ENCODE measurements at places on chromosomes 4 and X.

GRCh38 chr4:26330186-26330787 is 9.5 kb downstream of the RBPJ start:
- no peak for DNase-seq

DNA sequence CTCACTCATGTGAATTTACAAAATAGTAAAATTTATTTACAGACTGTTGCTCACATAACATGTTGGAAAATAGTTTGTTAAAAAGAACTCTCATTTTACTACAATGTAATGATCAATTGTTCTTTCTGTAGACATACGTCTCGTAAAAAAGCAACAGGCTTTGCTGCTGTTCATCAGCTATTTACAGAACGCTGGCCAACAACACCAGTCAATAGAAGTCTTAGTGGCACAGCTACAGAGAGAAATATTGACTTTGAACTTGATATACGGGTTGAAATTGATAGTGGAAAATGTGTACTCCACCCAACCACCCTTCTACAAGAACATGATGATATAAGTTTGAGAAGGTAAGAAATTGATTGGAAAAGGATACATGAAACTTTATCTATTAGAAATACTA is 47.6 kb upstream of the ADAD1 start:
- DNase-seq, result no peak

DNA sequence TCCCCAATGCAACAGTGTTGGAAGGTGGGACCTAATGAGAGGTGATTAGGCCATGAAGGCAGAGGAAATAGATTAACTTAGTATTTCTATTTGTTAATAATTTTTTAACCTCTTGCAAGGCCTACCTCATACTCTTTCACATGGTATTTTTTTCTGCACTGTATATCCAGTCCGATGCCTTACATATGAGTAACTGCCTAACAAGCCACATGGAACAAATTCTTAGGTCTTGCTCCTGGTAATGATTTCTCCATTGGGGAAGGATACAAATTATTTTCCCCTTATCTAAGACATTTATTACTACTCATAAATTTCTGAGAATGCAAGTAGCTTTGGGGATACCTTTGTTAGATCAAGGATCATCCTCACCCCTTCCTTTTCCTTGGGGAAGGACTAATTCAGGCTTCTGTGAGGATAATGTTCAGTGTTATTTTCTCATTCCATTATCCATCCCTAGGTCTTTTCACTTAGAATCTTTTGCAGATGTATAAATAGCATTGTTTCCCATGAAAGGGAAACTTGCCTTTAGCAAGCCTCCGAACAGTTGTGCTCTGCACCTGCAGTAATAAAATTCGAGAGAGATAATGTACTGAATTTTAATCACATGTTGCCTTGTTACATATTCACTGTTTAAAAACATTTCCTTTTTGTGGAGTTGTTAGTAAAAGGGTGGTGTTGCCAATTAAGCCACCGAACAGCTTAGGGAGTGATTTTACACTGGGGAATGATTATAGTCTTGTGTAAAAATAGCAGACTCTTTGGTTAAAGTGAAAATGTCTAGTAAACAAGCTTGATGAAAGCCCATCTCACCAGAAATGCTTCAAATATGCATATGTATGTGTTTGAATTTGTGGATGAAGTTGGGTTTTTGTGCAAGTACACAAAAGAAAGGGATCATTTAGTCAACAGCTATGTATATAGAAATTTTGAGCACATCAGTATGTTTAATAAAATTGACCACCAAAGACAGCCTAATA is 89.9 kb downstream of the CFAP299 start:
- DNase-seq, result no peak

DNA sequence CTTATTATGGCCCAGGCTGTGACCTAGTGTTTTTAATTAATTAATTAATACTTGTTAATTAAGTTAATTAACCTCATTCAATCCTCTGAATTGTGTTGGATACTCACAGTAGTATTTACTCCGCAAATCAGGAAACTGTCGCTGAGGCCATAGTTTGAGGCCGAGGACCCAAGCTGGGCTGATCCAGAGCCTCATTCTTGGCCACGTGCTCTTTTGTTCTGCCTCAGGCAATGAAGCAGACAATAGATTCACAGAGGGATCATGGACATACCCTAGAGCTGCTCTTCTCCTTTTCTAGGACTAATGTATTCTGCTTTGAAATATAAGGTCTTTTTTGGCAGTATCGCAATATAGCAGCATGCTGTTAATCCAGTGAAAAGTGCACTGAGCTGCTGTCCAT is 24.0 kb upstream of the SNCA start:
- no peak for DNase-seq

DNA sequence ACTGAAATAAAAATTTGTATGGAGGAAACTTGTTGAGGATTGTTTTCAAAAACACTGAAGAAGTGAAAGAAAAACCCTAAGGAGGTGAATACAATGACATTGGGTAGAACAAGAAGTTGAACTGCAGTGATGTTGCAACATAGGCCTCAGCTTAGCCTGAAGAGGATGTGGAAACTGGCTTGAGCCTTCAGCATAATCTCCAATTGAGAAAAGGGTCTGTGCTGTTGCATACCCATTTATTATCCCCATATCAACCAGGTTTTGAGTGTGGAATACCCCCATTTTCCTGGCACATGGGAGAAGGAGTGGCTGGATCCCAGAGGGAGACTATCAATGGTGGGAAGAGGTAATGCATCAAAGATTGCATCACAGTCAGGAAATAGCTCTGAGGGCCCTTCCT is 695.0 kb upstream of the HS3ST1 start:
- DNase-seq, result no peak

DNA sequence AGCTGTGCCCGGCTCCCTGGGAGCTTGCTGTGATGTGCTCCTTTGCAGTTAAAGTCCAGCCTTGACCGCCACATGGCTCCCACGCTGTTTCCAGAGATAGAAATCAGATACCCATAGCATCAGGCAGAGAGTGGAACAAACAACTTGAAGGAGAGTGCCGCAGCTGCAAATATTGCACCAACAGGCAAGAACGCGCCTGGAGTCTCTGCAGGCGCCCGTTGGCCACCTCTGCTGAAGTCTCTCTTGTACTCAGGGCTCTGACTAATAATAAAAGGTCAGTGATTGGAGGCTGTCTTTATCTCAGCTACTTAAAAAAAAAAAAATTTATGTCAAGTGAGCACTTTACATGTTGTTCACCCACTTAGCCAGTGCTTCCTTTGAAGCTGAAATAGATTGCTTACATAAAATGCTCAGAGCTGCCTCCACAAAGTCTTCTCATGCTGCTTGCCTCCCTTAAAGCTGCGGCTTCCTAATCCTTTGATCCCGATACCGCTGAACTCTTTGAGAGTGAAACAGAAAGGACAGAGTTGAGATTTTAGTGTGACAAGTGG is 30.9 kb upstream of the TENM3 start:
- no peak for DNase-seq

DNA sequence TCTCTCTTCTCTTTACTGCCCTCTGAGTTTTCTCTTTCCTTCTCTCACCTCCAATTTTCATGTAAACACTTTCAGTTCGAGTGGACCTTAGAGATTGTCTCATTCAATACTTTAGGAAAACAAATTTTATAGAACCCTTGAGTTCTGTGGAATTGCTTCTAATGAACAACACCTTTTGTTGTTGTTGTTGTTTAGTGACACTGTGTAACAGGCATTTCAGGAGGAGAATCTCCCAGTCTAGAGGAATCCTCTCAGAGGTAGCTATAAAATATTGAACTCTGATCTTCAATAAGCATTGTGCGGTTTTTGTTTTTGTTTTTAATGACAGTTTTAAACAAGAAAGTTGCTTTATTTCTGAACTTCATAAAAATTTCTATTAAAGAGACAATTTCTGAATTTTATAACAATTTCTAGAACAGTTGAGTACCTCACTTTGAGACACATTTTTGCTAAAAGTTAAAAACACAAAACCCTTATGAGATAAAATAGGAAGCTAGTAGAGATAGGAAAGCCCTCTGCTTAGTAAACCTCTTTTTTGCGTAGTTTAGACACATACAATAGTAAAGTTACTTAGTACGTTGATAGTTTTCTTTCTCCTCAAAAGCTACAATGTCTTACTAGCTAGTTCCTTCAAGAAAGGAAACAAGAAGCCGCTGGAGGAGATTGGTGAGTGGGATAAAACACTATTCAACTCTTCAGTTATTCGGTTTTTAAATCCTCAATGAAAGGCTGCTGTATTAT is 38.8 kb downstream of the CLCN3 start:
- no peak for DNase-seq

- no peak for DNase-seq
Observed at GRCh38 chr4:100876546-100876945, 358.7 kb upstream of the EMCN start.

- no peak for DNase-seq
Observed at GRCh38 chr4:5854929-5855328, 38.0 kb downstream of the CRMP1 start.

DNA sequence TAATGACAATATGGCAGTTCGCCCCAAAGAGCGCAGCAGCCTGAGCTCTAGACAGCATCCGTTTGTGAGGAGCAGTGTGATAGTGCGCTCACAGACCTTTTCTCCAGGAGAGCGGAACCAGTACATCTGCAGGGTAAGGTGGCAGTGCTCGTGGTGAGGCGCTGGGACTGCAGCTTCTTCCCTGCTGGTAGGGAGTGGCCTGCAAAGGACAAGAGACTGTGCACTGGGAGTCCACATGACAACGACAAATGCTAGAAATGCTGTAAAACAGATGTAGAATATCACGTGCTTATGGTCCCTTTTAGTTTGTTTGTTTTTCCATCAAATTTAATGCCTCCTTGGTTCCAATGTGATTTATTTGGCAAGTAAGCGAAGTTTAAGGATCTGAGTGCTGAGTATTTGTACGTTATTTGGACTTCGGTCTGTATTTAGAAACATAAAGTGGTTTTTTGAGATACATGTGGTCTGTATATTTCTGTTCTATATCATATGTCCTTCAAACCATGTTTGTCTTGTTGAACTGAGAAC is 35.8 kb downstream of the CLDN22 start:
- DNase-seq, result no peak

Measured in activated CD4-positive, alpha-beta T cell treated with anti-CD3 and anti-CD28 coated beads, Interleukin-2, amount 50 U/mL, for 48 hours (primary cell).